ENCODE measurements at places on chromosomes 13 and 19.
A peak's percentile ranks its signal among the peaks of the same experiment; 100 is the strongest.

GRCh38 chr13:98476106-98476505 lies 100.8 kb downstream of the STK24 start:
- DNase-seq: peak; percentile 31

GRCh38 chr19:5165697-5166019 lies 175.0 kb downstream of the PTPRS start:
- DNase-seq: no peak

DNA sequence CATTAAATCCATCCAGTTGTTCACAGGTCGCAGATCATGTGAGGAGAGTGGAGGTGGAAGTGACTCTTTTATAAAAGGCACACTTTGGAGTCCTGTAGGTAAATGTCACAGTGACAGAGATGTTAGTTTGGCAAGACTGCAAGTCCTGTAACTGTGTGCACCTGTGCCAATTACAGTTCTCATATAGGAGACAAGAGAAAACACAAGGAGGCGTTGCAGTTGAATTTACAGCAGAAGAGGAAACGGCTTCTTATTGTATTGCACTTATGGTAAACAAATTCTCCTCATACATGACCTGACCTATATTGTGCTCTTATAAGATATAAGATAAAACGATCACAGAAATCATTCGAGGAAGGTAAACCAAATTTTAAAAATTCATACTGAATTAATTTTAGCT lies 732.8 kb upstream of the SLC10A2 start:
- DNase-seq: no peak

GRCh38 chr13:105952233-105952972 lies 583.1 kb downstream of the EFNB2 start:
- no peak for DNase-seq

DNA sequence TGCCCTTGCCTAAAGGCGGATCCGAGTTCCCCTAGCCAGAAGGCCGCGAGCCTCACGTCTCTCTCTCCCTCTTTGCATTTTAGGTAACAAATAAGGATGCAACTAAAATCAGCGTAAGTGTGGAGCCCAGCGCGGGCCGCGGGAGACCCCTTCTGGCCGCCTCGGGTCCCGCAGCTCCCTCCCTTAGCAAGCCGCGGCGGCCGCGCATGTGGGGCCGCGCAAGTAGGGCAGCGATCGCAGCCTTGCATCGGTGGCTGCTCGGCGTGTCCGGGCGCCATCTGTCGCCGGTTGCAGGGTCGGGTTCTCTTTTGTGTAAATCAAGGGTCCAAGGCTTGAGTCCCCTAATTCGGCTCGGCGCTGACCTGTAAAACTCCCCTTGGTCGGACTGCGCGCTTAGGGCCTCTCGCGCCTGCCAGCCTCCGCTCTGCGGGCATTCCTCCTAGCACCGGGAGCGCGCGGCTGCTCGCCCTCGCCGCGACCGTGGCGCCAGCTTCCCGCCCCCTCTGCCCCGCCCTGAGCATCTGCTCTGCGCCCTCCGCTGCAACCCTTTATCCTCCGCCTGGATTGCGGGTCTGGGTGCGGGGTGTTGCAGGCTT lies 2.7 kb downstream of the VSTM2B start:
- peak; percentile 72 for DNase-seq

DNA sequence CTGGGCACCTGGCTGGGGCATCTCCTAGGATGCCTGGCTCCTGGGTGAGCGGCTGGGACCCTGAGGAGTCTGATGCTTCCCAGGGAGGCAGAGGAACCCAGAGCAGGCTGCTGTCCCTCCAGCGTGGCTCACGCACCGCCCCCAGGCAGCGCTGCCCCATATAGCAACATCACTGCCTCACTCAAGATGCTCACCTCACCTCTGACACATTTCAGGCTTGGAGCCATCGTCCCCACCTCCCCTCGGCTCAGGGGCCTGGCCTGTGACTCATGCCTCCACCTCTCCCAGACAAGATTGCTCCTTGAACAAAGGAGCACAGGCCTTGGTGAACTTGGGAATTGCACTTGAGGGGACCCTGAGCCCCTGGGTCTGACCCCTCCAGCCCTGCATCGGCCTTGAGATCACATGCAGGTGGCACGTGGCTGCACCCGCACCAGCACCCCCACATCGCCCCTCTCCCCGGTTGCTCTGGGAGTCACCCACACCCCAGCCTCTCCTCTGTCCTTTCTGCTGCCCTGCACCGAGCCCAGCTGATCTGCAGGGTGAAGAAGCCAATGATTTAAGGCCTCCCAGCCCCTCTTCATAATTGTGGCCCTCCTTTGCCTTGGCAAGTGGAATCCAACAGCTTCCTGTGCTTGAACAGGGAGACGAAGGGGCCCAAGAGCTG lies 11.2 kb downstream of the CEBPA start:
- DNase-seq: no peak

- DNase-seq: peak; percentile 2
Observed at GRCh38 chr19:37007587-37008220, 70.5 kb upstream of the ZNF420 start.

DNA sequence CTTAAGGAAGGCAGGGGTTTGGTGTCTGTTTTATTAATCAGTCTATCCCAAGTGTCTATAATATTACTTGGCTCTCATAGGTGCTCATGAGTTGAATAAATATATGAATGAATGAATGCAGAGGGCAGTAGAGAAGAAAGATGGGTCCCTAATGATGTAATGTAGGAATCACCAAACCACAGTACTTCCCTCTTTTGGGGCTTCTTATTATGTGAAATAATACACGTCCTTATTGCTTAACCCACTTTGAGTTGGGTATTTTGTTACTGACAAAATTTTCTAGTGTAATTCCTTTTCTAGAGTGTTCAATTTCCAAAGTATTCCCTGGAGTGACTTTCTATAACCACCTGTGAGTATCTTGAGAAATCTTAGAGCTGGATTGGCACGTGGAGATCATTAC lies 13.2 kb downstream of the KLK5 start:
- no peak for DNase-seq

DNA sequence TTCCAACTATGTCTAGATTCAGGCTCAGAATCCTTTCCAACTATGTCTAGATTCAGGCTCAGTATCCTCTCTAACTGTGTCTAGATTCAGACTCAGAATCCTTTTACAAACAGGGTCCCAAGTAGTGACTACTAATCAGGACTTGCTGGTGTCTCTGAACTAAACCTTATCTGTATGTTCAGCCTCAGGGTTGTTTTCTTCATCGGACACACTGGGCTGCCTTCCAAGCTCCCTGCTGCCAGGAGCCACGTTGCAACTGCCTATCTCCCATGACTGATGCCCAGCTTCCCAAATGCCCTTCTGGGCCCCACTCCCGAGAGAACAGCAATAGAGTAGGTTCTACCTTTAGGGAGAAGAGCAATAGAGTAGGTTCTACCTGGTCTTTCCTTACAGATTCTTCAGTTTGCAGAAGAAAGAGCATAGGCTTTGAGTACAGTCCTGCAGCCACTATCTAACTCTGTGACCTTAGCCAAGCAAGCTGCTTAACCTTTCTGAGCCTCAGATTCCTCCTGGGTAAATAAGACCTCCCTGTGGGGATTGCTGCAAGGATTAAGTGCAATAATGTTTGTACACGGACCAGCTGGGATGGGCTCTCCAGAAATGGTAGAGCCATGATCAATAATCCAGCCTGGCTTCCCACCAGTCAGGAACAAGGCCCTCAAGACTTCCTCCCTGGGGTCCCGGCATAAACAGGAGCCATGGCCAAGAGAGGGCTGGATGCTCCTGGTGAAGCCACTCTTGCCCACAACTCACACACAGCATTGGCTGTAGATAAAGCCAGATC lies 61.5 kb downstream of the ZIC5 start:
- no peak for DNase-seq

- DNase-seq: no peak
Observed at GRCh38 chr13:59790626-59791025, 373.1 kb downstream of the DIAPH3 start.

DNA sequence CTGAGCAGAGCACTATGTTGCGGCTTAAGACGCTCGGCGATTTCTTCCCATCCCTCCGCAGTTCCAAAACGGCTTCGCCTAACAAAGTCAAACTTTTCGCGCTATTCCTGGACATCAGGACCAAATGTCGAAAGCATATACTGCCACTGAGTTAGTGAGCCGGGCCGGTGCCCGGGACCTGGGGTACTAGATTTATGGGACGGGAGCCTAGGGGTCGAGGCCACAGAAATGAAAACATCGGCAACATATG lies 699 bp downstream of the RCBTB2 start:
- no peak for DNase-seq

DNA sequence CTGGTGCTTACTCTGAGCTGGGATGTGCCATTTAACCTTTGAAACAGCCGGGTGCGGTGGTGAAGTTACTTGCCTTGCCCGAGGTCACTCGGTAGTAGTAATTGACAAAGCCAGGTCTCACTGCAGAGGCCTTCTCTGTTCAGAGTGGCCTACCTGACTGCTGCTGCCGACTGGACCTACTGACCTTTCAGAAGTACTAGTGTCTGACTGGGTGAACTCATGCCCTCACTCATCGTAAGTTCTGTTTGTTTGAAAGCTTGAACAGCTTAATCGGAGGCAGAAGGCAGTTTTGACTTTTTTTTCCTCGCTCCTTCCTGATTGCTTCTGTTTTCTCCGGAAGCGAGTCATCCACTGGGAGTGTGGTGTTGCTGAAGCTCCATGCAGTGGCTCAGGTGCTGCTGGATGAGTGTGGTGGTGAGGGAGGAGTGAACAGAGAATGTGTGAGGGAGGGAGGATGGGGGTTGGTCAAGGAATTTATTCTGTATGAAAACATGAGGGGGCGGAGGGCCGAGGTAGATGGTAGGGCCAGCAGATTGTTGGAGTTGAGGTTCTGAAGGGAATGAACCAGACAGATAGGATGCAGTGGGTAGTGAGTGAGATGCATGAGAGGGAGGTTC lies 2.7 kb downstream of the SPINT2 start:
- no peak for DNase-seq

DNA sequence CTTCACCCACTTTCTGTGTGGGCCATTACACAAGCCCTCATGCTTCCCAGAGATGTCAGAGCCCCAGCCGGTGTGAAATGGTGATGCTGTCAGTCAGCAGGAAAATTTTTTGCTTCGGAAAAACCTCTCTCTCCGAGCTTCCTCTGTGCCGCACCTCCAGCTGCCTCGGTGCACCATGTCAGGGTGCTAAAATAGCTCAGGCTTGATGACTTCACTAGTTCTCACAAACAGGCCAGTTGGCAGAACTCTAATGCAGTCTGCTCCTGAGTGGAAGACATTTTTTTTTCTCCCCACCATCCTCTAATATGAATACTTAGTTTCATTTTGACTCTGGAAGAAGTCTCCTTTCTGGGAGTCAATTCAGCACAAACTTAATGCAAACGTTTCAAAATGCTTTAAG lies 71.3 kb downstream of the KLF12 start:
- DNase-seq: no peak

DNA sequence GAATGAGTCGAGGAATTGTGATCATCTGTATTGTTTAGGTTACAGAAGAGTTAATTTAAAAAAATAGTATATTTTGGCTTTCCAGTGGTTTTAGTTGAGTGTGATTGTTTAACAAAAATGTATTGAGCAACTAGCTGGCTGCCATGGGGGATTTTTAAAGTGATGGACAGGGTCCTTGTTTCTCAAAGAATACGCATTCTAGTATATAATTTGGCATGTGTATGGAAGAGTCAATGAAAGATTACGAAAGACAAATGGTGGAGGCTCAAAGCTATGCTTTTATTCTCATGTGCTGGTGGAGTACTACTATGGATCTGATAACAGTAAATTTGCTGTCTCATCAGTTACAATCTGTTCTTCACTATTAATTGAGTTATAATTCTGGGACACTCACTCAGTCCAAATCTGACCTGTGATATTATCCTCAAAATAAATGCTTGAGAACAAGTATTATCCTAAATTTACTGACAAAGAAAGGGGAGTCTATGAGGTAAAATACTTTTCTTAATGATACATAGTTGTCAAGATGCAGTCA lies 240.0 kb downstream of the GPC6 start:
- no peak for DNase-seq

DNA sequence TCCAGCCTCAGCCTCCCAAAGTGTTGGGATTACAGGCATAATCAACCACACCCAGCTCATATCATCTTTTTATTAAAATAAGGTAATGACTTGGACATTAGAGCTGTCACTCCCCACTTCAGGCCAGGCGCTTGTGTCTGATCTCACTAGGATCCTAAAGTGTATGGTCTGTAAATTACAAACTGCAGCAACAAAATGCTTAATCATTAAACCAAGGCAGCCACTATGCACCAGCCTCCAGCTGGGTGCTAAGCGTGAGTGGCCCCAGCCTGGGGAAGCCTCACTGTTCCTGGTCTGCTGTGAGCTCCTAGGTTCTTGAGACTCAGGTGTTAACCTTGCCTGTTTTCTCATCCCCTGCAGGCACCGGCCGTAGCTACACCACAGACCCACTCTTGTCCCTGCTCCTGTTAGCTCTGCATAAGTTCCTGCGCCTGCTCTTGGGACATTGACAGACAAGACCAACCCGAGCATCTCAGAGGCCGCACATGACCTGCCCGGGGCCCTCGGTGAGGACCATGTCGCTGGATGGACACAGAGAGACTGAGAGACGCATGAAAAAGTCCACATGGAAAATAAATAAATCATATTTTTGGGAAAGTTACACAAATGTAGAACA lies 37.8 kb downstream of the VSTM2B start:
- DNase-seq: no peak

DNA sequence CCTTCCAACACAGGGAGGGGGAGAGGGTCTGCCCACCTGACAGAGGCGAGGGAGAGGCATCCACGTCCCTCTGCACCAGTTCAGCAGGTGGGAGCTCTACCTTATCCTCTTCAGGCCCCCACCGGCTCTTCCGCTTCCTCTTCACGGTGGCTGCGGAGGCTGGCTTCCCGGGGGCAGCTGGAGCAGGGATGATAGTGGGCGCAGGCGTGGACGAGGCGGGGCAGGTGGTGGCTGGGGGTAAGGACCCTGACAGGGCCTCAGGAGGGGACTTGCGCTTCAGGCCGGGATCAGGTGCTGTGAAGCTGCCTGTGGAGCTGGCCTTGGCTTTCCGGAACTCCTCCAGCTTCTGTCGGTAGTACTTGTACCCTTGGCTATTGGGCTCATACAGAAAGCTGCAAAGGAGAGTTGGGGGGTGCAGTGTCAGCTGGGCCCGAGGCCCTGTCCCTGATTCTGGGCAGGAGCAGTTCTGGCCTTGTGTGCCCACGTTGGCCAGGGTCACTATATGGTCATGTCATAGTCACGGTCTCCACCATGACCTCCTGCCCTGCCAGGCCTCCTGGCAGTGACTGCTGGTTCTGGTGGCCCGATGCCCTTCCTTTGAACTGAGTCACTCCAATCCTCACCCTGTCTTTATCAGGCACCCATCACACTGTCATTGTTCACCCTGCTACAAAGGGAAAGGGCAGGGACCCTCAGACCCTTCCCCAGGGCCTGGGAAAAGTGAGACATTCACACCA lies 23.2 kb downstream of the SUGP1 start:
- no peak for DNase-seq

GRCh38 chr19:947707-948539 lies 22.1 kb downstream of the ARID3A start:
- DNase-seq: peak; percentile 98

- no peak for DNase-seq
Observed at GRCh38 chr19:7848779-7849457, 18.9 kb downstream of the EVI5L start.

Measured in hematopoietic multipotent progenitor cell (in vitro differentiated cells).